Fibroblast of villous mesenchyme (primary cell): ENCODE measurements at places on chromosomes 1 and 21. TPM values are rescaled to one million over a fixed set of nuclear protein-coding genes. Genes with fewer than 3 reads are reported as not detected.

DENND2C gene
- total RNA-seq, result 2.6 and 3.2 TPM in 2 replicates

CCSAP gene
- total RNA-seq, result 9.0 and 12.1 TPM in 2 replicates

BCL10 gene
- total RNA-seq, result 23.2 and 36.7 TPM in 2 replicates

SPRR2E gene
- not detected in 2 replicates for total RNA-seq

HRNR gene
- not detected in 2 replicates for total RNA-seq

FCGR2B gene
- total RNA-seq, result not detected in 2 replicates

KRTAP12-2 gene
- not detected in 2 replicates for total RNA-seq

CRYBG2 gene
- total RNA-seq, result not detected in 2 replicates

KIF14 gene
- total RNA-seq, result 6.4 and 14.2 TPM in 2 replicates

PTPRC gene
- 0.64 and 3.5 TPM in 2 replicates for total RNA-seq

KLHDC8A gene
- not detected in 2 replicates for total RNA-seq

PRAMEF20 gene
- total RNA-seq, result not detected in 2 replicates

IL20 gene
- 0.32 and 0.86 TPM in 2 replicates for total RNA-seq

CFAP141 gene
- total RNA-seq, result not detected in 2 replicates

FAM78B gene
- total RNA-seq, result not detected in 2 replicates

METTL13 gene
- 11.9 and 13.0 TPM in 2 replicates for total RNA-seq

FBXO44 gene
- total RNA-seq, result 12.2 and 14.2 TPM in 2 replicates

TCHH gene
- under 0.01 TPM in 1 of 2 replicates, not detected in the other for total RNA-seq

IARS2 gene
- 87.0 and 96.7 TPM in 2 replicates for total RNA-seq

PTPN7 gene
- not detected in 2 replicates for total RNA-seq

TXNDC12 gene
- 44.8 and 57.0 TPM in 2 replicates for total RNA-seq

IL6R gene
- total RNA-seq, result 11.6 and 30.2 TPM in 2 replicates

HTR6 gene
- total RNA-seq, result not detected in 2 replicates

CLCA2 gene
- total RNA-seq, result 0.43 TPM in 1 of 2 replicates, not detected in the other

KRTAP27-1 gene
- total RNA-seq, result not detected in 2 replicates

NHLH1 gene
- under 0.01 TPM in 1 of 2 replicates, not detected in the other for total RNA-seq

ENAH gene
- total RNA-seq, result 126 and 135 TPM in 2 replicates

HOOK1 gene
- total RNA-seq, result not detected in 2 replicates

MX2 gene
- total RNA-seq, result 0.97 and 2.6 TPM in 2 replicates

DCST1 gene
- not detected in 2 replicates for total RNA-seq

TMPRSS3 gene
- not detected in 2 replicates for total RNA-seq

INAVA gene
- 0.32 TPM in 1 of 2 replicates, not detected in the other for total RNA-seq

COL18A1 gene
- 33.7 and 45.1 TPM in 2 replicates for total RNA-seq

LEMD1 gene
- total RNA-seq, result not detected in 2 replicates

SPRR2D gene
- not detected in 2 replicates for total RNA-seq

OVAAL gene
- total RNA-seq, result not detected in 2 replicates

ARMH1 gene
- total RNA-seq, result 0.32 and 0.43 TPM in 2 replicates

ESRRG gene
- under 0.01 TPM in 2 replicates for total RNA-seq
